GM12864 (cell line): ENCODE measurements at places on chromosomes 4 and X.

- no peak for DNase-seq
These were observed 442.7 kb downstream of the RAPGEF2 start for GRCh38 chr4:159545556-159545955.

GRCh38 chr4:183398298-183399125 is 45.9 kb upstream of the CDKN2AIP start:
- DNase-seq = no peak

- DNase-seq = no peak
These were observed 709.1 kb upstream of the FAM241A start for GRCh38 chr4:111435986-111436744.

GRCh38 chr4:3659131-3659530 is 107.1 kb upstream of the ADRA2C start:
- no peak for DNase-seq

- no peak for DNase-seq
These were observed 27.9 kb upstream of the PRPS1 start for GRCh38 chrX:107600366-107600765.

DNA sequence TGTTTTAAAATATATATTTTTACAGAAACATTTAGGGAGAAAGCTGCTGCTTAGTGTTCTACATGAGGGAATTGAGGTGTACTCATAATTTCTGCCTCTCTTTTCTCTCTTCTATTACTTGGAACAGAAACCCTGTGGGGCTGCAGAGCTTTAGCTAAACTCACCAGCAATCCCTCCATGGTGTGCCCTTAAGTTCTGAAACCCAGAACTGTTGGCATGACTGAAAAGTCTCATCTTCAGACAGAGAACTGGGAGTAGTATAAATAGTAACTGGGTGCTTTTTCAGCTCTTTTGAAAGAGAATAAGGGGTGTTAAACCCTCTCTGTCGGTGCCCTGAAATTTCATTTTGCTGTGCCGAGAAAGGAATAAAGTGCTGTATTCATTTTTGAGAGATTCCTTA is 294.9 kb upstream of the BOD1L1 start:
- DNase-seq = no peak

GRCh38 chr4:8696369-8697127 is 104.0 kb downstream of the CPZ start:
- DNase-seq = no peak

DNA sequence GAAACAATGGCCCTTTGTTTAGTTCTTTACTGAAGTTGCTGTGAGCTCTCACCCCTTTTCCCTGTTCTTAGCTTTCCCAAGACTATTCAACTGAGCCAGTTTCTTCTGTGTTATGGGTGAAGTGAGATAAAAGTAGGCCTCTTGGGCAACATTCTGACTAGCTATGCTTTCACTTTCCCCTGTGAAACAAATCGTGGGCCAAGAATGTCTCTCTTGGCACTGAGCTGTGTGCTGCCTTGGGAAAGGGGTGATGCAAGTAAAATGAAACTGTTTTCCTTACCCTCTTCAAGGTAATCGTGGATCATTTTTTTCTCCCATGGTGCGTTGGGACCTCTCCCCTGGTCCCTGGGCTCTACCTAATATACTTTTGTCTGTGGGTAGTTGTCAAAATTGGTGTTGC is 653.9 kb upstream of the MAGEB2 start:
- DNase-seq = no peak

DNA sequence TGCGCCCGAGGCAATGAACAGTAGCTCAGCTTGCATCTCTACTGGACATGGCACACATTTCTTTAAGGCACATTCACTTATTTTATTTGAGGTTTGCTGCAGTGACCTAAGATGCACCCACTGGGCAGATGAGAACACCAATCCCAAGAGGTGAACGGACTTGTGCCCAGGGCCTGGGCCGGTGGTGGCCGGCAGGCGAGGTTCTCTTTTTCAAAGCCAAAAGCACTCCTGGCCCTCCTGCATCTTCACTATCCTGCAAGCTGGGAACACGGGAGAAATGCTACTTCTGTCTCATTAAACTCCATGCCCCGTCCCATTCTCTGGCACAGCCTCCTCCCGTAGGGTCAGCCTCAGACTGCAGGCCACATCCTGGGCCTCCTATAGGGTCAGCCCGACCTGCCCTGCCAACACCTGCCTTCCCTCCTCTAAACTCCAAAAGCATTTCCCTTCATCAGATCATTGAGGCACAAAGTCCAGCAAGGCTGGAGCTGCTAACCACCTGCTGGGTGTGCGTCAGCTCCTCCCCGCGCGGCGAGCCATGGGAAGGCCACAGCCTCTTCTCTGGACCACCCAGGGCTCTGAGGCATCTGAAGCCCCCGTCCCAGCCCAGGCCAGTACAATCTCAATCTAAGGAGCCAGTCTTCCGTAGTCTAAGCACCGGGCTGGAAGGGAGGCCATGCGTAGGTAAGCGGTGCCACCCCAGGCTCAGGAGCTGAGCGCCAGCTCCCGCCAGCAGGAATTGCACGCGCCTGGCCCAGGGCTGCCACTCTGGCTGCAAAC is 166.1 kb downstream of the AFAP1 start:
- no peak for DNase-seq

DNA sequence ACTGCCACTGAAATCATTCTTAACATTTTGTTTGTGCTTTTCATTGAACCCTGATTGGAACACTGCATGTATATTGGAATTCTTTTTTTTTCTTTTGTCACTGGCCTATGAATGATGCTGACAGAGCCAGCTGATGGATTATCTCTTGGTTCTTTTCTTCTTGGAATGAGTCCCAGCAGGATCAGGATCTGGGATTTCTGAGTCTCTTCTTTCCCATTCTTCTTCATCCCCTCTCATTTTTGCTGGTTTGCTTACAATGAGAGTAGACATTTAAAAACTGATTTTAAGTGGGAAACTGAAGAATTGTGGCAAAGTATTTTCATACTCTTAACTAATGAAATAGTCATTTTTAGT is 9.0 kb downstream of the DCUN1D4 start:
- DNase-seq = no peak

- no peak for DNase-seq
These were observed 45.4 kb downstream of the CC2D2A start for GRCh38 chr4:15515106-15515505.

DNA sequence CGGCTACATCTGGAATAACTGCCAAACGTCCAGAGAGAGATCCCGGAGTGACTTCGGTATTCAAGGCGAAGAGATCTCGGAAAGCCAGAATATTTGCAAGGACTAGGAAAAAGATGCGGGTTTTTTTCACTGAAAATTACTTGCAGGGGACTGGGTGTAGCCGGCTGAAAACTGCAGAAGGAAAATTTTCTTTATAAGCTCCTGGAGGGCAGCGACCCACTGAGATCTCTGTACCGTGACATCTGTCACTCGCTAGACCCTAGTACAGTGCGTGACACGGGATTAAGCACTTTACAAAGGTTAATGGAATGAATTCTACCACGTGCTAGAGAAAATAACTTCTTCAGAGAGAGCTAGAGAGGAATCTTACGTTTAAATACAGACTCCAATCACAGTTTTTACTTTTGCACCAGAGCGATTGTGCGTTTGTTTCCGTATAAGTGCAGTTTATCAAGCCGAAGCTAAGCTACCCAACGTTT is 1.1 kb upstream of the LCORL start:
- DNase-seq = no peak

- DNase-seq = no peak
These were observed 316.7 kb downstream of the ANTXR2 start for GRCh38 chr4:79756140-79756895.

- no peak for DNase-seq
These were observed 490.3 kb upstream of the EPHA5 start for GRCh38 chr4:66160606-66161005.

DNA sequence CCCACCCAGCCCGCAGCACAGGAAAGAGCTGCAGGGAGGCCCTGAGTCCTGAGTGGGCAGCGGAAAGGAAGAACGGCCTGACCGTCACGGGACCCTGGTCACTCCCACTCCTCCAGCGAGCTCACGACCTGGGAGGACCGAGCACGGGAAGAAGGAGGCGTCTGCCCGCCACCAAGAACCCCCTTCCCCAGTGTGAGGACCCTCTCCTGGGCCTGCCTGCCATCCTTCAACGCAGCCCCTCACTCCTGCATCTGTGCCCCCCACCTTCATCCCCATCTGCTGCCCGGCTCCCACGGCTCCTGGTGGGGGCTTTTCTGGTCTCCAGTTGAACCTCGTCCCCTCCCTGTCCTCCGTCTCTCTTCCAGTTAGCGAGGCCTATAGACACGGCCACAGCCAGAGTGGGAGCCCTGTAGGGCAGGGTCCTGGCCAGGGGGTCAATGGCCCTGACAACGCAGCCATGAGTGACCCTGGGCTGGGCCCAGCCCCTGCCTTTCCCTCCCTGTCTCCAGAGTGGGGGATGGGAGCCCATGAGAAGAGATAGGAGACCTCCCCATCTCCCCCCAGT is 41.3 kb upstream of the MXD4 start:
- DNase-seq = no peak

GRCh38 chr4:5719350-5720055 is 8.5 kb downstream of the EVC start:
- DNase-seq = peak; percentile 52

DNA sequence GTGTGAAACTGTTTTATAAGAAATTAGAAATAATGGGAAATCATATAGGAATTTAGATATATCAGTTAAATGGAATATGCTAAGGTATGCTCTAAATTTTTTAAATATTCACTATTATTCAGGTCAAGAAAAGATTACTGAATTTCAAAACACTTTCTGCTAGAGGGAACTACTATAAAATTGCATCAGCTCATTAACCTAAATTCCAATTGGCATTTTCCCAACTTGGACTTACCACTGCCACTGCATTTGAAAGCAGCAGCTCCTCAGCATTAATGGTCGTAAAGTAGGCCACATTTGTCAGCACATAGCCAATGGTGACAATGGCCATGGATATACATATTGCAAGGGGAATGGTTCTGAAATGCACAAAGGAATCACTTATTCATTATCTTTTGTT is 57.3 kb downstream of the SLC7A11 start:
- DNase-seq = no peak

- DNase-seq = no peak
These were observed 26.8 kb downstream of the RBBP7 start for GRCh38 chrX:16843208-16843909.

- no peak for DNase-seq
These were observed at the start of gene EFHC2 for GRCh38 chrX:44343412-44344141. Gene EFHC2 (minus strand): TSS chrX:44343672. CDS start chrX:44343588, 84 bp downstream.

DNA sequence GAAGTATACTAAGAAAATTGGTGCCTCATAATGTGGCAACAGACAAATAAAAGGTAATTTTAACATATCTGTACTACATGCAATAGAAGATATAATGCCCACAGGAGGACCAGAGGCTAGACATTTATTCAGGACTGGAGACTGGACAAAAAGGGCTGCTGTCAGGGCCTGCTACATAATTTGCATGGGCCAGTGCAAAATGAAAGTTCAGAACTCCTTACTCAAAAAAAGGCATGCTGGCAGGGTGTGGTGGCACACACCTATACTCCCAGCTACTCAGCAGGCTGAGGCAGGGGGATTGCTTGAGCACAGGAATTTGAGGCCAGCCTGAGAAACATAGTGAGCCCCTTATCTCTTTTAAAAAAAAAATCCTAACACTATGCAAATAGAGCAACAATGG is 12.4 kb upstream of the MAOA start:
- no peak for DNase-seq

GRCh38 chrX:33128048-33128805 is 83.1 kb downstream of the DMD start:
- DNase-seq = no peak

- no peak for DNase-seq
These were observed 249.1 kb downstream of the SPIN4 start for GRCh38 chrX:63101879-63102620.

- DNase-seq = no peak
These were observed 110.3 kb downstream of the SHROOM3 start for GRCh38 chr4:76545226-76545884.

- no peak for DNase-seq
These were observed 166.5 kb downstream of the SCFD2 start for GRCh38 chr4:53199356-53199755.

- no peak for DNase-seq
These were observed 22.0 kb downstream of the DYNLT3 start for GRCh38 chrX:37825215-37825842.

DNA sequence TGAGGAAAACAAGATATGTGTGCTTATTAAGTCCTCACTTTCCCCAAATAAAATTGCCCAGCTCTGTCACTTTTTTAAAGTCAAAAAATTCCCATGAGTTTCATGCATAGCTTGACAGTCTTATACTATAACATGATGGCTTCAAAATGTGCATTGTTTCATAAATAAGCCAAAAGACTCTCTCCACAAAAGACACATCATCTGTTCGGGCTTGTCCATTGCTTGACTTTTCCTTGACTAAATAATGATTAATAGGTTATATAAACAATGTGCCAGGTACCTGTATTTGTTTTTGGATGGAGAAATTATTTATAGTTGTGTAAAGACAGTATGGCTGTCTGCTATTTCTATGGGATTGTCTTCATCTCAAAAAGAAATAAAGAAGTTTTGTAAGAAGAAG is 329.2 kb upstream of the KLF3 start:
- no peak for DNase-seq

GRCh38 chrX:13776387-13776786 is 40.5 kb downstream of the GPM6B start:
- DNase-seq = no peak

GRCh38 chr4:25921922-25922321 is 7.9 kb downstream of the SMIM20 start:
- no peak for DNase-seq

DNA sequence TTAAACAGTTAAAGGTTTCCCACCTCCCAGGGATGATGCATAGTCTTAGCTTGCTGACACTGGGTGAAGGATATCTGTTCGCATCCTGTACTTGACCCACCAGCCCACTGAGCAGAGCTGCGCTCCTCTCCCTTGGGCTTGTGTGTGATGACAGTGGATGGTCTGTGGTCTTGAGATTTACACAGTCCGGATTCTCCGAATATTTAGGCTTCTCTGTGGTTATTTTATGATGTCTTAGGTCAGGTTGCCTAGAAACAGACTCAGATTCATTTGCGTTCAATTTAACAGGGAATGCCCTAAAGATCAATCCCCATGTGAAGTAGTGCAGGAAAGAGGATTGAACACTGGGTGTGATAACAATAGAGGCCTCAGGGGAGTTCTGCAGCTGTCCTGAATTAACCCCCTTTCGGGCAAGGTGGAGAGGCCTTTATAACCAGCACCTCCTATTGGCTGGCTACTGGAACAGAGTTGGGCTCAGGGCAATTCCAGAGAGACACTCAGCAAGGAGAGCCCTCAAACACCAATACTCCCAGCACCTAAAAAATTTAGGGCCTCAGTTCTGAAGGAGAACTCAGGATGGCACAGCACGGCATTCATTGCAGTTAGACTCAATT is 653.2 kb upstream of the GALNT7 start:
- DNase-seq = no peak

- no peak for DNase-seq
These were observed 640.8 kb upstream of the INTU start for GRCh38 chr4:126991965-126992364.

DNA sequence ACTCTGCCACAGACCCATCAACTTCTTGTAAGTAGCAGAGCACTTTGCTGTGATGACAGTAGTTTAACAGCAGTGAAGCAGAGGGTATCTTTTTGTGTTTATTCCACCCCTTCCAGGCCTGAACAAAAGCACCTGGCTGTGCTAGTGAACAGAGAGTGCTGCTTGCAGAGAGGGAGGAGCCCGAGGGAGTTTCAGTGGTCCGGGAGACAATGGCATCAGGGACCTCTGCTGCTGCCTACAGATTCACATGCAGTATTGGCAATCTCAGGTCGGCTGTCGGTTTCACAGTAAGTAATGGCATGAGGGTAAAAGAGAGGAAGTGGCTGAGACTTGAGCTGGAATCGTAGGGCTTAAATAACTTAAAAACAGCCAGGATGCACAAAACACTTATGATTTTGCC is 755.8 kb downstream of the RPA4 start:
- no peak for DNase-seq

- no peak for DNase-seq
These were observed 100.7 kb upstream of the GRPR start for GRCh38 chrX:16022580-16023200.
